ENCODE measurements at places on chromosomes 6 and 20.

DNA sequence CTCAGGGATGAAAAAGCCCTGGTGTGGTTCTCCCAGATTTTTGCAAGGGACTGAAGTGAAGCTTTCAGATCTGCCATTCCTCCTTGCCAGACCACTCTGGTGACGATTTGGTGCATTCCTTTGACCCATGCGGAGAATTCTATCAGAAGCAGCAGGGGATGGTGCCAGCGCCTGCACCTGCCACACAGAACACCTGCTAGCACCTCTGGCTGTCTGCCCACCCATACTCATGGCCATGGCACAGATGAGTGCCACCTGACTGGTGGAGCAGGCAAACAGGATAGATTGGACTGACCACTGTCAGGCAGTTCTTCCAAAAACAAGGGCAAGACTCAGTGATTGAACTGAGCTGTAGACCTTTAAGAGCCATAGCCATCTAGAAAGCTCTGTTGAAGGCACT lies 107.1 kb downstream of the CDYL start:
- no peak for DNase-seq

- DNase-seq = no peak
These were observed 277.5 kb downstream of the UST start for GRCh38 chr6:149024361-149024760.

DNA sequence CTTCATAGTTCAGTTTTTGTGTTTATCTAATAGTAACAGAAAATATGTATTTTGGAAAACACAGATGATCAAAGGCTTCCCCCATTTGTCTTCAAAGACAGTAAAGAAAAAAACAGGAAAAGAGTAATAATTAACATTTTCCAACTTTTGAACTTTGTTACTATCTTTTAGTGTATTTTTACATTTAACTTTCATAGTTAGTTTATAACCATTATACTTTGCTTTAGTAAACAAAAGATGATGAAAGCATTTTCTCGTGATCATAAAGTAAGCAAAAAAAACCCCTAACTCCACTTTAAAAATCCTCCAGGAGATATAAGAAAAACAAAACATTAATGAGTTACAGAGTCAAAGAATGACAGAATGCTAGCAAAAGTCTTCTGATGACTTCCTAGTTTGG lies 13.6 kb upstream of the GPRC6A start:
- no peak for DNase-seq

DNA sequence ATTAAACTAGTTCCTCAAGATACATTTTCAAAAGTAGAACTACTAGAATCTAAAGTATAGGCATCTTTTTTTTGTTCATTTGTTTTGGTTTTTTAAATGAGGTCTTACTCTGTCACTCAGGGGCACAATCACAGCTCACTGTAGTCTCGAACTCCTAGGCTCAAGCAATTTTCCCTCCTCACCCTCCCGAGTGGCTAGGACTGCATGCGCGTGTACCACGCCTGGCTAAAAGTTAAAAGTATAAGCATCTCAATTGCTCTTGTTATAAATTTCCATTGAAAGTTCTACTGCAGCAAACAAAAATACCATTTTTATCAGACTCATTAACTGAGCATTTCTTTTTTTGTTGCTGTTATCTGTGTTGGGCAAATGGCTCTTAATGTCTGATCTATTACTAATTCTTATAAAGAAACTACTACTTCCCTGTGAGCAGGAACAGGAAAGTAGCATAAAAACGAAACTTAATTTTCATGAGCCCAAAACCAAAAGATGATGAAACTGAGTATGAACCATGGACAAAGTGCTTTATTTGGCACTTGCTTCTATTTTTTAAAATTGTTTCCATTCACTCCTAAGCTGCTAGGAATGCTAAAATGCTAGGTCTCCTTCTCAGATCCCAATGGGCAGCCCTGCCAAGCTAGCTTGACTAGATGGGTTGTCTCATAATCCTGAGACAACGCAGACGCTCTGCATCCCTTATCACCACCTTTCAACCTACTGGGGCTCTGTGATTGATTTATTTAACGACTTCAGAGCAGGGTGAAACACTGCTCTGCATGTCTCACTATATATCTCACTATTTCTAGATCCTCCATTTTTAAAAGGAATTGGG lies 36.9 kb downstream of the TRPC4AP start:
- DNase-seq = no peak

DNA sequence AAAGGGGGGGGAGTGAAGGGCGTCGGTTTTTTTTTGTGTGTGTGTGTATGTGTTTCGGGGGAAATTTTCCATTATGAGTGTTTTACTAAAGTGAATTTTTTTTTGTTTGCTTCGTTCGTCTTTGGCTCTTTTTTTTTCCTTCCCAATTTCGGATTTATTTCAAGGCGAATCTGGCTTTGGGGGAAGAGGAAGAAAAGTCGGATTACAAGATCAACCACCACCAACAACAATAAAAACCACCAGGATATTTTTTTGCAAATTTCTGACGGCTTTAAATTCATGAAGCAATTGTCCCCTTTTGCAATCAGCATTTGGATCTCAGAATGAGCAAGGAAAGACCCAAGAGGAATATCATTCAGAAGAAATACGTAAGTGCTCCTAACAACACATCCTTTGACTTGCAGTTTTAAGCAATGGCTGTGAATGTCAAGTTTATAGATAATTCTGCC lies 372 bp downstream of the JARID2 start:
- no peak for DNase-seq

- no peak for DNase-seq
These were observed 23.2 kb upstream of the STX11 start for GRCh38 chr6:144127097-144127496.

DNA sequence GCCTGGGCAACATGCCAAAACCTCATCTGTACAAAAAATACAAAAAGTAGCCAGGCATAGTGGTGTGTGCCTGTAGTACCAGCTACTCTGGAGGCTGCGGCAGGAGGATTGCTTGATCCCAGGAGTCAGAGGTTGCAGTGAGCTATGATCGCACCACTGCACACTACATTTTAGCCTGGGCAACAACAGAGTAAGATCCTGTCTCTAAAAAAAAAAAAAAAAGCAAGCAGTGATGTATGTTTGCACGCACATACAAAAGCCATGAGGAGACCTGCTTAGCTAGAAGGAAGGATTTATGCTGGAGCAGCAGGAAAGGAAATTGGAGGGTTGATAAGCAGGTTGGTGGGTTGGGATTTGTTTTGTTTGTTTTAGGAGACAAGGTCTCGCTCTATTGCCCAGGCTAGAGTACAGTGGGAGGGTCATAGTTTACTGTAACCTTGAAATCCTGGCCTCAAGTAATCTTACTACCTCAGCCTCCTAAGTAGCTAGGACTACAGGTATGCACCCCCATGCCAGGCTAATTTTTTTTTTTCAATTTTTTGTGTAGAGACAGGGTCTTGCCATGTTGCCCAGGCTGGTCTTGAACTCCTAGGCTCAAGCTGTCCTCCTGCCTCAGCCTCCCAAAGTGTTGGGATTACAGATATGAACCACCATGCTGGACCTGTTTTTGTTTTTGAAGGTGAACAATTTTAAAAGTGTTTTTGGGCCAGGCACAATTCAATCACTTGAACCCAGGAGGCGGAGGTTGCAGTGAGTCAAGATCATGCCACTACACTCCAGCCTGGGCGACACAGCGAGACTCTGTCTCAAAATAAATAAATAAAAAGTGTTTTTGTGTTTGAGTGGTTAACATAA lies 4.0 kb downstream of the ZSWIM3 start:
- no peak for DNase-seq

DNA sequence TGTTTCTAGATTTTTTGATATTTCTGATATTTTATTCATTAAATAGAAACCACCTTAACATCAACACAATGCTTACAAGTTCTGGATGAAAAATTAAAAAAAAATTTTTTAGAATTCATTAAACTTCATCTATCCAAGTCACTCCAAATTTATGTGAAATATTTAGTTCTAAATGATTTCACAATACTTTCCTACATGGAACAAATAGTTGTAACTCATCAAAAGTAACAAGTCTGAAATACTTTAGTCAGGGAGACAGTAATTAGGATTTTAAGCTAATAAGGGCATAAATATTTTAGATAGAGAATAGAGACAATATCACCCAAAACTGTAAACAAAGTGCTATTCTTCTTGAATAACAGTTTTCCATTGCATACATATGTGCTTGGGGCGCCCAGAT lies 147.8 kb downstream of the HIVEP2 start:
- no peak for DNase-seq

GRCh38 chr6:109420751-109421150 lies 19.7 kb downstream of the PPIL6 start:
- DNase-seq = no peak

GRCh38 chr6:44442236-44442635 lies 54.7 kb downstream of the CDC5L start:
- DNase-seq = no peak
